ENCODE measurements at places on chromosomes 16 and 17.
A peak's percentile ranks its signal among the peaks of the same experiment; 100 is the strongest.

DNA sequence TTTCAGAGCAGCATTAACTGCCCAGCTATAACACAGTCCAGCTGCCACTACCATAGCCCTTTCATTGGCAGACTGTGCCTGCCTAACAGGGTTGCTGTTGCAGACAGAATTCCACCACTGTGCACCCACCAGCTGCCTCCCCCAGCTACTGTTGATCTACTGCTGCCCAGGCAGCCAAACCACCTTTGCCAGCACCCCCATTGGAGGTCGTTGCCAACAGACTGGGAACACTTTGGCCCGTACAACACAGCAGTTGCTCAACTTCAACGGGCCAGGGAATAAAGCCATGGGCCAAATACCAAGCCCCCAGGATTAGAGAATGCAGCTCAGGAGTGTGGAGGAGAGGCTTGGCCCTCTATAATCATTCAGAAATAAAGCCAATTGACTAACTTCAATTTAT is 473.6 kb downstream of the CDH11 start:
- no peak for DNase-seq

- no peak for DNase-seq
These were observed 62.3 kb downstream of the PHKB start for GRCh38 chr16:47523342-47524006.

DNA sequence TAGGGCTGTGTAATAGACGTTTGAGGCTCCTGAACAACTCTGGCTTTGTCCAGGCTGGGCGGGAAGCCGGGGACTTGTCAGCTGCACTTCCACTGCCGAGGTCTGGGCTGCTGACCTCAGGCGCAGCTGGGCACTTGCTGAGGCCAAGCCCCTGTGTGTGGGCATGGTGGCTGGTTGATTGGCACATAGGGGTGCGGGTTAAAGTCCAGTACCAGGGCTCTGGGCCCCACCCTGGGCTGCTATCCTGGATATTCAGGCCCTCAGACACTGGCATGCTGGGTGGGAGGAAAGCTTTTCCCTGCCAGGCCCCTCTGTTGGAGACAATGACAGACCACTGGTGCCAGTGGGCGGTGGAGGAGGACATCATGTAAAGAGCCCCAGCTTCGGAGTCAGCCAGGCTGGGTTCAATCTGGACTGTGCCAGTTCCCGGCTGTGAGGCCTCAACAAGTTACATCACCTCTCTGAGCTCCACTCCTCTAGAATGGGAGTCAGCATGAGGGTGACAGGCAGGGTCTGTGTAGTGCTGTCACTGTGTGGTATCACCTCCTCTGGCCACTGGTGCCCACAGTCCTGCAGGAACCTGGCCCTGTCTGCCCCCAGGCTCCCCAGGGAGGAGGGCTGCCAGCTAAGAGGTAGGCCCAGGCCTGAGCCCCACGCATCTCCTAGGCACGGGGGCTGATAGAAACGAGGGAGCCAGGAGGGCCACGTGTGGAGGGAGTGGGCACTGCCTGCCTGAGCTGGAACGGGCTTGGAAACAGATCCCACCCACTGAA is 42.5 kb downstream of the PSME3IP1 start:
- DNase-seq: no peak

- DNase-seq: no peak
These were observed 150.3 kb downstream of the ENGASE start for GRCh38 chr17:79224903-79225302.

DNA sequence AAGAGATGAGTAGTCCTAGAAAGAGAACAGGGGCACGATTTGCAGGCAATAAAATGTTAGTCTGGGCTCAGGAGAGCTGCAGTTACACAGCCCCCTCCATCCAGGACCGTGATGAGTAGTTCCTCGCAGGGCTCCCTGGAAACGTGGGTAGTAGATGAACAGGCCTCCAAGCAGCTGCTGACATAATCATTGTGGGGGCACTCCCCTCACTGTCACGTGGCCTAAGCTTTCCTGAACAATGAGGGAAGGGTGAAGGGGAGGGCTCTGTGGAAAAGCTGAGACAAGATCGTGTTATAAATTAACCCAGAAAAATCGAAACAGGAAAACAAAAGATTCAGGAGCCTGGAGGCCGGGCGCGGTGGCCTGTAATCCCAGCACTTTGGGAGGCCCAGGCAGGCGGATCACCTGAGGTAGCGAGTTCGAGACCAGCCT is 1.3 kb upstream of the PER1 start:
- peak; percentile 70 for DNase-seq

- no peak for DNase-seq
These were observed 253.4 kb downstream of the SNX29 start for GRCh38 chr16:12229759-12230594.

All from activated CD4-positive, alpha-beta T cell treated with anti-CD3 and anti-CD28 coated beads, Interleukin-2, amount 50 U/mL, for 48 hours (primary cell).